Fibroblast of skin of left quadriceps (primary cell): ENCODE measurements at places on chromosomes 16 and 17.

- DNase-seq = no peak
Measured at GRCh38 chr17:1639549-1640180, 5.9 kb downstream of the SCARF1 start.

DNA sequence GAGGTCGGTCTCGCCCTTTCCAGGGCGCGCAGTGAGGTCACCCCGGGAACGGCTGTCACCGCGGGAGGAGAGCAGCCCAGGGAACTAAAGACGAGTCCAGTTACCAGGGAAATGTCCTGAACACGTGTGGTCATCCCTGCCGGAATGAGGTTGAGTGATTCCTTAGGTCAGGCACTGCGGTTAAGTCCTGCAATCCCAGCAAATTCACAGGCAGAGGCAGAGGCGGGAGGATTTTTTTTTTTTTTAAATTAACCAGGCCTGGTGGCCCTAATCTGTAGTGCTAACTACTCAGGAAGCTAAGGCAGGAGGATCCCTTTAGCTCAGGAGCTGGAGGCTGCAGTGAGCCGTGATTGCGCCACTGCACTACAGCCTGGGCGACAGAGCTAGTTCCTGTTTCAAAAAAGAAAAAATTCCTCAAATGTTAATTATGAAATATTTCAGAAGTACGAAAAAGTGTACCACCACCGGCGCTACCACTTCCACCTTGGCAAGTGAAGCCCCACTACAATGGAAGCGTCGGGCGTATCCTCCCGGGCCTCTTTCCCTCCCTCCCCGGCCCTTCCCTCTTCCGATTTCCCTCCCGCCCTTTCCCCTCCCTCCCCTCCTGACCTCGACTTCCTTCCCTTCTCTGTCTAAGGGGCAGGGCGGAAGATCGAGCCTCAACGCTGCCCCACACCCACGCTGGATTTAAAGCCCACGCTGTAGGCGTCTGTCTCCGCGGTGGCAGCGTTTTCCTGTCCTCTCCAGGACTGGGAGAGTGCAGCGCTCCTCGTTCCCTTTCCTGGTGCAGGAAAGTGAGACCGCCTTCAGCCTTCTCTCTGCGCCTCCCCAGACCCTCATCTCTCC lies 27.3 kb downstream of the SLFN11 start:
- DNase-seq = peak; percentile 16

DNA sequence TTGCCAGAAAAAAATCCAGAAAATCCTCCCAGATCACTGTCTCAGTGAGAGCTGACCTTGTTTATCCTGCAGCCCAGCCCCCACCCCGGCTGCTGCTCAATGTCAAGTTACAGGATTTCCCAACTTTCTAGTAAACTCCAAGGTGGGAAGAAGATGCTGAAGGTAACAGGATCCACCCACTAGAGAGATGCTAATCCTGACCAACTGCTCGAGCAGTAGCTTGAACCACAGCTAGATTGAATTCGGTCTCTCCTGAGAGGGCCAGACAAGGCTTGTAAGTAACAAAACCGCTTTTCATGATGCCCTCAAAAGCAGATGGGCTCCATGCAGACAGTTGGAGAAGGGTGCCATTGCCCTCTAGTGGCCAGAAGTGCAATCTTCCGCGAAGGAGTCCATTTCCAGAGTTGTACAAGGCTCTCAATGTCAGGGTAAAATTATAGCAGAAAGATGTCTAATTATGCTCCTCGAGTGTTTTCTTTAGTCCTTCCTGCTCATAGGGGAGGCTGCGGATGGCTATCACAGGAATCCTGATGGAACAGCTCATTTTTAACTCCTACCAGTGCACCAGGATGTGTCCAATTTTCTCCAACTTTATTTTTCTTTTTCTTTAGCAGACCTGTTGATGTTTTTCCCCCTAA lies 3.9 kb downstream of the CDH11 start:
- peak; percentile 79 for DNase-seq

GRCh38 chr16:51565184-51565583 lies 414.1 kb upstream of the SALL1 start:
- DNase-seq = no peak

DNA sequence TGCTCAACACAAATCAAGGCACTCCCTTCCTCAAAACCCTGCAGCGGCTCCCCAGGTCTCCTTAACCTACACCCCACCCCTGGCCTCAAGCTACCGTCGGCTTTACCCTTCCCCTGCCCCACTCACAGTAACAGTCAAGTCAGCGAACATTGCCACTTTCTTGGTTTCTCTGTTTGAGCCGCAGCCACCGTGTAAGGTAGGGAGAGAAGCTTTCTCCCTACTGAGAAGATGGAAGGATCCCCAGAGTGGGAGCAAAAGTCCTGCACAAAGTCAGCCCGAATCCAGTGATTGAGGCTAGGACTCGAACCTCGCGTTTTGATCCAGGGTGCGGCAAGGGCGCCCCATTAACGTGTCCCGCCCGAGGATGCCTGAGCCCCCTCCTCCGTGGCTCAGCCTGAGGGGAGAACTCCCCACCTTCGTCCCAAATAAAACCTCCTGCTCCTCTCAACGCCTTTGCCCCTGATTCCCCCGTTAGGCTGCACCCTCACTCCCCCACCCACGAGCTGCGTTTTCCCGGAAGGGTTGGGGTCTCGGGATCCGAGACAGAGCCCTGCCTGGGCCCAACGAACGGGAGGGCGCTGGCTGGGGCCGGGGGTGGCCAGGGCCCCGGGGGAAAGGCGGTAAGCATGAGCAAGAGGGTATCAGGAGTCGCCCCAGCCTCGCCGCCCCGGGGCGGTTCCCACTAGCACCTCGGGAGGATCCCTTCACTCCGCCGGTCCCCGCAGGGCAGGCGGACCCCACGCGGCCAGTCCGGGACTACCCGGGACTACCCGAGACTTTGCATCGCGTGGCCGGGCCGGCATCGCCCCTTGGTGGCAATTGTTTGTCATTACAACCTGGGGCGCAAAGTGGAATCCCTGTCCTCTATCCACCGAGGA lies 9.9 kb upstream of the NAGS start:
- peak; percentile 39 for DNase-seq

DNA sequence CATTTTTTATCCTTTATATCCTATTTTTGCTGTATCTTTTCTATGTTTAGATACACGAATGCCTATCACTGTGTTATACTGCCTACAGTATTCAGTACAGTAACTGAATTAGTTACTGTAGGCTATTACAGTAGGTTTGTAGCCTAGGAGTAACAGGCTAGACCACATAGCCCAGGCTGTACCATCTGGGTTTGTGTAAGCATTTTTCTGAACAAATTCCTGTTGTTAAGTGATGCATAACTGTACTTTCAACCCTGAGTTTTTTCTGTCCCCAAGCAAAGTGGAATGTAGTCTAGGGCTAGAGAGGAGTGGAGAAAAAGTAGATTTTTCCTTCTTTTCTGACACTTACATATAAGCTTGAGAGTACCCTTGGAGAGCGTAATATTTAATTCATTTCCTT lies 282.1 kb downstream of the HS3ST3B1 start:
- DNase-seq = no peak

- DNase-seq = no peak
Measured at GRCh38 chr16:23072769-23073549, 76.3 kb downstream of the USP31 start.

DNA sequence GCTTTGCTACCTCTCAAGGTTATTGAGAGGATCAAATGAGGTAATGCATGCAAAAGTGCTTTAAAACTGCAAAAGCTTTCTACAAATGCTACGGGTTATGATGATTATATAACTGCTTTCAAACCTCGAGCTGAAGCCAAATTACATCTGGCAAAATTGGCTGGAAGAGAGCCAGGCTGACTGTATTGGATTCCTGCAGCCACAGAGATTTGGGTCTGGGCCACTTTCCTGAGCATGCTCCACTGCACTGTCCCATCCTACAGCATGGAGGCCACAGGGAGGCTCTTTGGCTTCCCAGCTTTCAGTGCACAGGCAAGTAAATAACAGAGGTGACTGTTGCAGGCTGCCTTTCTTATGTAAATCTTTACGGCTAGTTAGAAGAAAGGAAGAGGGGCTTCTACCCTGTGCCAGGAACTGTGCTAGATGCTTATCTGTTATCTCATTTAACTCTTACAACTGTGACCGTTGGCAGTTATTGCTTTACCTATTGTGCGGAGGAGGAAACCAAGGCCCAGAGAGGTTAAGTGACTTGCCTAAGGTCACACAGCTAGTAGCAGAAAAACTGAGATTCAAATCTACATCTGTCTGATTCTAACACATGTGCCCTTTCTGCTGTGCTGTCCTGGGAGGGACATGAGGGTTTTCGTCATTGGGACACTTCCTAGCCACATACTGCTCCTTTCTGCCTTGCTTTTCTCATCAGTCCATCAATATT lies 121.8 kb downstream of the SPACA3 start:
- DNase-seq = no peak

DNA sequence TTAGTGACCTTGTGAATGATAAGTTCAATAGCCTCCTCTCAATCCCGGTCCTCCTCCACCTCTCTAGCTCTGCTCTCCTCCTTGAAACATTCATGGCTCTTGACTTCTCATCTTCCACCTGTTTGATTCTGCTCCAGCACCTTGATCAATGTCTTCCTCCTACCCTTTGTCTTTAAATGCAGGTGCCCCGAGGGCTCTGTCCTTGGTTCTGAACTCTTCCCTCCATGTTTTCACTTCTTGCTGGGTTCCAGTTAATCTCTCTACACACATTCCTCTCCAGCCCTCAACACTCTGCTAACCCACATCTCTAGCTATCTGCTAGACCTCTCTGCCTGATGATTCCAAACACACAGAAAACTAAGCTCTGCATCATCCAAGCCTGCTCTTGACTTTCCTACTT lies 13.4 kb downstream of the CD300E start:
- DNase-seq = no peak

DNA sequence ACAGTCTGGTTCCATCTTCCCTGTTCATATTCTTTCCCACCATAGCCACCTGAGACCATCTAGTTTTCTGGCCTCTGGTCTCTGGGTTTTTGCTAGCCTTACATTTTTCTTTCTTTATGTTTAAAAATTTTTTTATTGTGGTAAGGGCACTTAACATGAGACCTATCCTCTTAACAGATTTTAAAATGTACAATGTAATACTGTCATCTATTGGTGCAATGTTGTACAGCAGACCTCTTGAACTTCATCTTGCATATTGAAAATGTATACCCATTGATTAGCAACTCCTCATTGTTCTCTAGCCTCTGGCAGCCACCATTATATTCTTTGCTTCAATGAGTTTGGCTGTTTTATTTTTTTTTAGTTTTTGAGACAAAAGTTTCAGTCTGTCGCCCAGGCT lies 39.2 kb downstream of the ITGAM start:
- DNase-seq = no peak

GRCh38 chr16:49128740-49129139 lies 152.9 kb downstream of the CBLN1 start:
- DNase-seq = no peak

- DNase-seq = no peak
Measured at GRCh38 chr17:77109764-77110359, 30.9 kb upstream of the SEC14L1 start.

GRCh38 chr17:64572682-64573154 lies 65.9 kb downstream of the CEP95 start:
- peak; percentile 12 for DNase-seq

DNA sequence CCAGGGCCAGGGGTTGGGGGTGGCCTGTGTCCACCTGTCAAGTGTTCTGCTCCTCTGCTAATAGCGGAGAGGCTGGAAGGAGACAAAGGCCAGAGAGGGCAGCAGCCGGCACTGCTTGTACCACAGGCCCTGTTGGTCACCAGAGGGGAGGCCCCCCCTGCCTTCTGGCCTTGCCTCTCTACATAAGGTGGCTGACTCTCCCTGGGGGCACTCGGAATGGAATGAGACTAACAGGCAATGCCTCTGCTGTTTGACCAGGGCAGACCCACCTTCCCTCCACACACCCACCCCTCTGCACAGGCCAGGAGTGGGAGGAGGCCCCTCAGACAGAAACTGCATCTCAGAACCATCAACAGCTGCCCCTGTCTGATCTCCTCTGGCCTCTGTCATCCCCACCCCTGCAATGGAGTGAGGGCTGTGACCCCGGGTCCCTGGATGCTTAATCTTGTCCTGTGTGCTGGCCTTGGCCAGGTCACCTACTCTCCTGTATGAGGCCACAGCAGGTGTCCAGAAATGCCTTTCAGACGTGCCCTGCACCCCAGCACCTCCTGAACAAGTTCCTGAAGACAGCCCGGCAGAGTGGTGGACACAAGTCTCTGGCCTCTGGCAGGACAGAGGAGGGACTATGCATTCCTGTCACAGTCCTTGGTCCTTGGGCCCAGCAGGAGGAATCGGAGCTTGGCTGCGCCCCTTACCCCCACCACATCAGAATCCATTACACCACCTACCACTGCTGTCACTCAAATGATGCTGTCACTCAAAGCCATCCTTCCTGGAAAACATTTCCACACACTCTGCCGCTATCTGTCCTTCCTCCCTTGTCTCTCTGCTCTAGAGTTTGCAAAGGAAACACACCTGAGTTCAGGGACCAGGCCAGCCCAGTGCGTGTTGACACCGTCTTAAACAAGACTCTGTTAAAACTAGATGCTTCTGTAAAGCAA lies 107.5 kb upstream of the ZNF750 start:
- no peak for DNase-seq

DNA sequence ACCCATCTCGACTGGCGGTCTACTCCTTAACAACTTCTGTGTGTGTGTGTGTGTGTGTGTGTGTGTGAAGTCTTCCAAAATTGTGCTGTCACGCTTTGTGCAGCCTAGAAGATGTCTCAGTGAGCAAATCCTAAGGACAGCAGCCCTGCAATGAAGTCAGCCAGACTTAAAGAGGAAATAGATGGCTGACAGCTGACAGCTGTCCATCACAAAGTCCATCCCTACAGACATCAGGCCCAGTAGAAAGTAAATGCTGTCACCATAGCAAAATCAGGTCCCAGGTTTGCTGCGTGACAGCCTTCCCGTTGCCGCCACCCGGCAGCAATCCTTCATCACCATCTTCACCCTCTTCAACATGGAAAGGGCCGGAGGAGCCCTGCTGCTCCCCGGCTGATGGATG lies 416.0 kb downstream of the SOX9 start:
- DNase-seq = no peak

DNA sequence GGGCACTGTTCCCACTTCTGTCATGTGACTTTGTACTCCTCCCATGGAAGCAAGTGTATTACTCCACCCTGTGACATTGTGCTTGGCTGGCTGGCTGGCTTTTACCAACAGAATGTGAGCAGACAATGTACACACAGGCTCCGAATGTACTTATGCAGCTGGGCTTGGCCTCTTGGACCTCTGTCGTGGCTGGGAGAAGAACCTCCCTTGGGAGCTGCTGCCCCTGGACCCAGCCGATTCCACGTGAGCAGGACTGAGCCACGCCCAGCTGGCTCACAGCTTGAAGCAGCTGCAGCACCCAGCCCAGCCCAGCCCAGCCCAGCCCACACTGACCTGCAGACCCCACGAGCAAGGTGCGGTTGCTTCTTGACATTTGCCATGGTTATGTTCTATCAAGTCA lies 177.5 kb downstream of the RBFOX3 start:
- DNase-seq = no peak

DNA sequence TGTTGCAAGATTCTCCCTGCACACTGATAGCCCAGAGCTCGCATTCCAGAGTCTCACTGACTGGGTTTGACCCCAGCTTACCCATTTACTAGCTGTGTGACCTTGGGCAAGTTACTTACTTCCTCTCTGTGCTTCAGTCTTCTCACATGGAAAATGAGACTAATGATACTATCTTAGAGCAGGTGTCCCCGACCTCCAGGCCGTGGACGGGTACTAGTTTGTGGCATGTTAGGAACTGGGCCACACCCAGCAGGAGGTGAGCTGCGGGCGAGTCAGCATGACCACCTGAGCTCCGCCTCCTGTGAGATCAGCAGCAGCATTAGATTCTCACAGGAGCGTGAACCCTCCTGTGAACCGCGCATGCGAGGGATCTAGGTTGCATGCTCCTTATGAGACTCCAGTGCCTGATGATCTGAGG lies 15.8 kb downstream of the ANKFY1 start:
- no peak for DNase-seq

- DNase-seq = no peak
Measured at GRCh38 chr17:55281649-55282378, 17.1 kb downstream of the HLF start.

- DNase-seq = no peak
Measured at GRCh38 chr17:61129267-61130254, 270.1 kb upstream of the TBX2 start.
